ENCODE measurements at places on chromosomes 11 and 22. TPM values are rescaled to one million over a fixed set of nuclear protein-coding genes. Genes with fewer than 3 reads are reported as not detected.

Gene C1QTNF4
- total RNA-seq: not detected

Gene PAX6
- total RNA-seq: 2.1 TPM

Gene BRSK2
- 1.00 TPM for total RNA-seq

Gene TEX12
- 0.50 TPM for total RNA-seq

Gene AQP11
- total RNA-seq: 0.34 TPM
